ENCODE measurements at places on chromosomes 12 and 14.

- no peak for DNase-seq
Measured at GRCh38 chr14:61498811-61499210, 177.4 kb downstream of the PRKCH start.

- no peak for DNase-seq
Measured at GRCh38 chr12:26268841-26269561, 73.6 kb downstream of the SSPN start.

- no peak for DNase-seq
Measured at GRCh38 chr14:63713058-63713457, 14.8 kb downstream of the SGPP1 start.

GRCh38 chr12:63152321-63152700 is 1.3 kb upstream of the AVPR1A start:
- DNase-seq: no peak

DNA sequence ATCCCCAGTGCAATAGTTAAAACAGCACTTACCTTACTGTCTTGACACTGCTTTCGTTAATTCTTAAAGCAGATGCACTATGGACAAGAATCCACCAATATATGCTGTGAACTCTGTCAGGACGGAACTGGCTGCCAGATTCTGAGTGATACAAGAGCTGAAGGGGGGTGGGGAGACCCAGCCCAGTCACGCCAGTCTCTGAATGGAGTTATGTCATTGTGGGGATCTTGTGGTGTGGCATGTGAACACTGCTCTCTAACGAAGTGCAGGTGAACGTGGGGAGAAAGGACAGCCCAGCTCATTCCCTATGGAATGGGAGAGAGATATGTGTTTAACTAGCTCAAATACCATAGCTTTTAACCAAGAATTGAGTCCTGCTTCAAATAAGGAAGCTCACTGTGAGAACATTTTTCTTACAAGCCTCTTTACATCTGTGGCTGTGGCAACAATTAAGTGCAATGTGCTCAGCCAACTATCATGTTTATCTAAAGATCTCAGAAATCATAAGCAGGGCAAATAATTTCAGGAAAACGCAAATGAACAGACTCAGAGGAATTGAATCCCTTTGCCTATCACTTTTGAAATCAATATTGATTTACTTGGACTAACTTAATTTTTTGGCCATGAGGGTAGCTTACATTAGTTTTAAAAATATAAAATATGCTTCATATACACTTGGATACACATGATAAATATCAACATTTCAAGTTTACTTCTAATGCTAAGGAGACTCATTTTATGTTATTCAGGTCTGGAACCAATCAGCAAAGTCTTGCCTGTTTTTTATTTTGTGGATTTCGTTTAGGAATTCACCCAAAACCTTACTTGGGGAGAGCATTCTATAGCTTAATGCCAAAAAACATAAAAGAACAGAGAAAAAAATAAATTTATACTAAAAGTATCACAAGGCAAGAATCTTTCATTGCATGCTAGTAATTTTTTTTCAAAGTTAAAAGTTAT is at the start of gene LUM:
Gene LUM (minus strand): TSS at position 129 of the 960 bp plus-strand sequence. CDS start 2,515 bp downstream, outside the sequence.
- no peak for DNase-seq

- DNase-seq: no peak
Measured at GRCh38 chr14:100879782-100880181, 23.7 kb downstream of the RTL1 start.

GRCh38 chr14:94762431-94762830 is 7.5 kb downstream of the GSC start:
- no peak for DNase-seq

GRCh38 chr12:120817559-120818330 is 86.4 kb downstream of the SPPL3 start:
- DNase-seq: no peak

DNA sequence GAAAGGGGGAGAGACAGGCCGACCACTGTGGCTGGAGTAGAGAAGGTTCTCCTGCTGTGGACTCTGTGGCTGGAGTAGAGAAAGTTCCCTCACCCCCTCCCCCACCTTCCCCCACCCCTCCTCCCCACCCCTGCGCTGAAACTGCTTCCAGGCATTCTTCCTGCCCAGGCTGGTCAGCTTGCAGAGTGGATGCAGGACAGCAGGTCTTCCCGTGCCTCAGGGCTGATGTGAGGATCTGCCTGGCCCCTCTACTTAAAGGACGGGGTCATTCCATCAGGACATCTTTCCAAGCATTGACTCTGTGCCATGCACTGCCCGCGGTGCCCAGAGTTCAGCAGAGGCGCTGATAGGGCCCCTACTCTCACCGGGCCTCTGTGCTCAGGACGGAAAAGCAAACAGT is 13.2 kb upstream of the RIMBP2 start:
- DNase-seq: no peak

DNA sequence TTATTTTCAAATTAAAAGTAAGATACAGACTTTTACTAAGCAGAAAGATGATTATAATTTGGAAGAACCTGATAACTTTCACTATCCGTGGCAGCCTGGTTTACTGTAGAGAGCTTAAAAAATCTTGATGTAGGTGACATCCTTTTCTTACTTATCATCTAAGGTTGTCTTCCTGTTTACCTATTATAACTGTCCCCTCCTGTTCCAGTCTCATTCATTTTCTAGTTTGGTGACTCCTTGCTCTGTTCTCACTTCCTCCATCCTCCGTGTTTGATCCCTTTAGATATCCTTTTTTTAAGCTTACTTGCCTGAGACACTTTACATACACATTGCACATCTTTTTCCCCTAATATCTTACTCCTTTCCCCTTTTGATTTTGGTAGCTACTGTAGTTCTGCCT is 27.5 kb downstream of the CCDC91 start:
- no peak for DNase-seq

GRCh38 chr14:54052696-54053385 is 96.2 kb upstream of the BMP4 start:
- DNase-seq: no peak

DNA sequence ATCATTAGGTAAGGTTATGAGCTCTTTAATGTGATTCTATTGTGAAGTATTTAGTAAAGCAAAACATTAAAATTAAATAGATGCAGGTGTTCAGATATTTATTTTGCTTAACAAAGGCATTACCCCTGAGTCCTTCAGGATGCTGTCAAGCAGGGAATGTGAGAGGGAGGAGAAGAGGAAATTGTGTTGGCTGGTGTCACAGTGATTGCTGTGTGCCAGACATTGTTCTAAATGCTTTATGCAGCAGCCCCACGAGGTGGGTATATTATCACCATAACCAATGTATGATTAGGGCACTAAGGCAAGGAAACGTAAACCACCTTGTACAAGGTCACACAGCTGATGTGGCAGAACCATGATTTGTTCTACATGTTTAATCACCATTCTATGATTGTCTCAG is 80.1 kb downstream of the STAB2 start:
- no peak for DNase-seq

GRCh38 chr12:47079468-47079980 is at the start of the genes AMIGO2 and PCED1B:
AMIGO2 (minus strand) TSS chr12:47079959; CDS start chr12:47079002, 957 bp downstream.
PCED1B (plus strand) TSS chr12:47079621; CDS start chr12:47235064, 155,443 bp downstream.
- no peak for DNase-seq

DNA sequence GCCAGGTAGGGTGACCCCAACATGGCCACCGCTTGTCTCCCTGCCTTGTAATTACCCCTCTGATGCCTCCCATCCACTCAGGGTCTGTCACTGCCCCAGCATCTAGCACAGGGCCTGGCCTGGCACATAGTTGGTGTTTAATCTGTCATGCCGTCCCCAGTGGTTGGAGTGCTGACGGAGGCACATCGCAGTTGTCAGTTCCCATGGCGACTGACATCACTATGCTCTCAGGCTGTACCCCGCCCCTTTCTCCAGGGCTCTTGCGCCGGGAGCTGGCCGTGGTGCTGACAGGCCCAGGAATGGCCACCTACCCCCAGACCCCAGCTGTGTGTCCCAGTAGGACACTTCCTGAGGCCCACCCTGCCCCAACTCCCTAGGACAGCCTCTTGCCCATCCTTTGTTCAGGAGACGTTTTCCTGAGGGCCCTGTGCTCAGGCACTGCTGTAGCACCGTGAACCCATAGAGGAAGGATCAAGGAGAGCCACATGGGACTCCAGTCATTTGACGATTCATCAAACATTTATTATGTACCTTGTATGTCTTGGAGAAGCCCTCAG is 23.0 kb downstream of the FAM222A start:
- no peak for DNase-seq

- DNase-seq: no peak
Measured at GRCh38 chr14:55220230-55220629, 28.8 kb upstream of the DLGAP5 start.

DNA sequence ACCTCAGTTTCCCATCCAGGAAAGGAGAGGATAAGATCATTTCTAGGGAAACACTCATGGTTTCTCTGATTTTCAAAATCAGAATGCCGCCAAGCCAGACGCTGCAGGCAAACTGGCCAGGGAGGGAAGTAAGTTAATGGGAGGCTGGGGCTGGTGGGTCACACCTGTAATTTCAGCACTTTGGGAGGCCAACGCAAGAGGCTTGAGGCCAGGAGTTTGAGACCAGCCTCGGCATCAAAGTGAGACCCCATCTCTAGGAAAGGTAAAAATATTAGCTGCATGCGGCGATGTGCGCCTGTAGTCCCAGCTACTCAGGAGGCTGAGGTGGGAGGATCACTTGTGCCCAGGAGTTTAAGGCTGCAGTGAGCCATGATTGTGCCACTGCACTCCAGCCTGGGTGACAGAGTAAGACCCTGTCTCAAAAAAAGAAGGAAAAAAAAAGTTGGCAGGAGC is 587 bp downstream of the SELPLG start:
- no peak for DNase-seq

- DNase-seq: no peak
Measured at GRCh38 chr12:32032205-32032810, 73.1 kb downstream of the RESF1 start.

- no peak for DNase-seq
Measured at GRCh38 chr12:43832463-43833168, 3.3 kb upstream of the TMEM117 start.

DNA sequence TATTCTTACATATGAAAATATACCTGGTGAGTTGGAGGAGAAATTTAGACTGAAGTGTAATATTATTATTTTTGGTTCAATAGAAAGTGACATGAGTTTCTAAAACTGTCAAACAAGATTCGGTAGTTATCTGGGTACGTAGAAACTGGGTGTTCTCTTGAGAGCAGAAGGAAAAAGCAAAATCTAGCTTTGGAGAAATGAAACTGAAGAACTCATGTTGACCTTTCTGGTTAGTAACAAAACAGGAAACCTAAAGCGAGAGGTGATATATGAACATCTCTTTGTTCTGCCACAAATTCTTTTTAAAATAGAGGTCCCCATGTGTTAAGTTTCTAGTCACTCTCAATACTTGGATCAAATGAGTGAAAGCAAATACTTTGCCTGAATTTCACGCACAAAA is 401.7 kb downstream of the TRHDE start:
- no peak for DNase-seq

GRCh38 chr14:99654235-99654985 is 9.5 kb downstream of the HHIPL1 start:
- DNase-seq: no peak

- no peak for DNase-seq
Measured at GRCh38 chr12:1934831-1935230, 16.4 kb upstream of the CACNA2D4 start.

GRCh38 chr12:20421421-20421820 is 53.1 kb downstream of the PDE3A start:
- DNase-seq: no peak

- DNase-seq: no peak
Measured at GRCh38 chr12:3427956-3428355, 63.0 kb upstream of the PRMT8 start.

GRCh38 chr12:121114019-121114639 is 18.5 kb upstream of the P2RX7 start:
- DNase-seq: no peak

DNA sequence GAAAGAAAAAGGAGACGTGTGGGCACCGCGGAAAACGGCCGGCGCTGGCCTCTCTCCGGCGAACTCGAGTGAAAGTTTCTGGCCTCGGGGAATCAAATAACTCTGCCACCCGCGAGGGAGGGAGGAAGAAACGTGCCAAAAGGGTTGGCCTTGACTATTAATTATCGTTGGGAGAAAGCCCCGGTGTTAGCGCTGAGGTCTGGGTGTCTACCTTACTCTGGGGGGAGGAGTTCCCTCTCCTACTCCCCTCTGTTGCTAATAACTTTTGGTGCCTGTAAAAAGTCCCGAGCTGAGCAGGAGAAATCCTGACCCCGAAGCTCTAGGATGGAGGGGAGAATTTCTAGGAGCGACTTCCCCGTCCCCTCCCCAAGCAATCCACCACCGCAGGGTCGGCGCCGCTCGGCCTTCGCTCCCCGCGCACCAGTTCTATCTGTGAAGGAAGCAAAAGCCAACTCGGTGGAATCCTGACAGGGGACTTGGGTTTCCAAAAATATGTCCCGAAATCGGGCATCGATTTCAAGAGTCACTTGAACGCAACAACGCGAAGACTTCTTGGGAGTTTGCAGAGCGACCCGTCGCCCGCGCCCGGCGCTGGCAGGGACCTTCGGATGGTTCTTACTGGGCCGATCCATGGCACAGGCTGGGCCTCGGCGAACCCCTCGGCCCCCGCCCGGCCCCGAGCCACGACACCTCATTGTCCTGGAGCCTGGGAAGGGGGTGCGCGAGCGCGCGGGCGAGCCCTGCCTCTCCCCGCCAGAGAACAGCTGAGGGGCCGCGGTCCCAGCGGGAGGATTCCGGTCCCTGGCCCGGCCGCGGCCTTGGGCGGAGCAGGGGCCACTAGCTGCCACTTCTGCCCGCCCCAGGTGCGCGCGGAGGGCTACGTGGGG is 1.7 kb downstream of the OTX2 start:
- no peak for DNase-seq

DNA sequence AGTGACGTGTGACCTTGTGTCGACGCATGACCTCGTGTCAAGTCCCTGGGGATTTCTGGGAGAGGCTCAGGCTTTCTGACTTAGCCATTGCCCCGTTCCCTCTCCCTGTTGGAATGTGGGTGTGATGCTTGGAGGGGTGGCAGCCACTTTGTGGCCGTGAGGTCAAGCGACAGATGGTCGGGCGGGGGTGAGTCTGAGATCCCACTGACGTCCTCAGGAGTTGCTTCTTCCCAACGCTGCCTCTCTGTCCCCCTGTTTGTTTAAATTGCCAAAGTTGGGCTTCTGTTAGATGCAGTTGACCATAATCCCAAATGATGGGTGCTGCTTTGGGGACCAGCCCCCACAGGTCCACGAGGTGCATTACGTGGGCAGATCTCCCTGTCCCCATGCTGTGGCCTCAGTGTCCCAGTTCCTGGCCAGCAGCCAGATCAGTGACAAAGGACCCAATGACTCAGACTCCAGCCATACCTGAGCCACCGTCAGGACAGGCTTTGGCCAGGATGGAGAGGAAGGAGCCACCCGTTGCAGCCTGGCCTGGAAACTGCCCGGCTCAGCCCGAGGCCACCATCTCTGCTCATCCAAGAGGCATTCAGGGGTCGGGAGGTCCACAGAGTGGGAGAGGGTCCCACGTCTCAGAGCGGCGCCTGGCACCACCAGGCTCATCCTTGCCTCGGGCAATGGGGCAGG is 34.4 kb upstream of the GALNT9 start:
- no peak for DNase-seq

- DNase-seq: no peak
Measured at GRCh38 chr12:90593596-90594295, 361.2 kb downstream of the CCER1 start.

All from HS-27A (cell line).